ENCODE measurements at places on chromosomes 7 and 10. TPM values are rescaled to one million over a fixed set of nuclear protein-coding genes. Genes with fewer than 3 reads are reported as not detected.

Gene MBL2
- total RNA-seq = not detected

Gene HECW1
- total RNA-seq = 3.1 TPM

Gene MKX
- total RNA-seq = 0.57 TPM

Gene PHYHIPL
- total RNA-seq = not detected

Gene CRHR2
- not detected for total RNA-seq

Gene ZCWPW1
- 1.6 TPM for total RNA-seq

Gene KEL
- total RNA-seq = not detected

Gene PRSS37
- total RNA-seq = not detected

Gene OR2A42
- not detected for total RNA-seq

Gene GDI2
- total RNA-seq = 434 TPM

Gene SUN3
- not detected for total RNA-seq

Gene PHKG1
- total RNA-seq = 0.43 TPM

Gene ADRB1
- not detected for total RNA-seq

Gene RP9
- total RNA-seq = 9.9 TPM

Gene SPDYE5
- not detected for total RNA-seq

Gene UPK3B
- total RNA-seq = 0.46 TPM

Gene NUTM2A
- total RNA-seq = 0.28 TPM

Gene SND1
- total RNA-seq = 218 TPM

Gene PLEKHS1
- 0.09 TPM for total RNA-seq

Gene ANKRD7
- 0.92 TPM for total RNA-seq

Gene IFIT2
- total RNA-seq = 3.1 TPM

Gene HOXA2
- total RNA-seq = 0.18 TPM

Gene RAPGEF5
- 1.1 TPM for total RNA-seq

Gene HACD1
- total RNA-seq = 24.7 TPM

Gene CNTNAP2
- total RNA-seq = 0.09 TPM

Gene TUBB8
- under 0.01 TPM for total RNA-seq

Gene DDC
- not detected for total RNA-seq

Gene PTPRZ1
- not detected for total RNA-seq

Gene DNAH11
- 0.46 TPM for total RNA-seq

Gene ZNF804B
- not detected for total RNA-seq

Gene MYL7
- total RNA-seq = not detected

Gene TRPV6
- not detected for total RNA-seq

Gene PEX1
- 22.0 TPM for total RNA-seq

Gene PDE1C
- 0.92 TPM for total RNA-seq

Gene CELF2
- total RNA-seq = 4.0 TPM

Gene GDF10
- total RNA-seq = 1.2 TPM

Gene TBX20
- total RNA-seq = 4.6 TPM

Gene RELN
- 0.74 TPM for total RNA-seq

Gene AFAP1L2
- 0.14 TPM for total RNA-seq

Gene CADPS2
- total RNA-seq = 16.4 TPM

Gene AKR1C8
- total RNA-seq = not detected

Gene IPMK
- total RNA-seq = 5.3 TPM

Gene CUTC
- 24.6 TPM for total RNA-seq

Gene C10orf53
- not detected for total RNA-seq

Gene PRLHR
- not detected for total RNA-seq

Gene TRPV5
- not detected for total RNA-seq

Gene ZNF789
- 3.6 TPM for total RNA-seq

Gene GALNT17
- not detected for total RNA-seq

Gene ATG9B
- 0.37 TPM for total RNA-seq

Gene CNNM1
- total RNA-seq = 0.09 TPM

Gene RSPH10B2
- total RNA-seq = 0.14 TPM

Gene ZNF138
- total RNA-seq = 3.4 TPM

Gene TYW1B
- 1.3 TPM for total RNA-seq

Gene HUS1
- total RNA-seq = 10.7 TPM

Gene RADIL
- 0.57 TPM for total RNA-seq

Gene SH2D4B
- total RNA-seq = not detected

Gene TYSND1
- 8.4 TPM for total RNA-seq

Gene FIGNL1
- 5.0 TPM for total RNA-seq

Gene NKX1-2
- not detected for total RNA-seq

All from smooth muscle cell of bladder (primary cell).